CD8-positive, alpha-beta T cell (primary cell): ENCODE measurements at places on chromosomes 16 and 17. TPM values are rescaled to one million over a fixed set of nuclear protein-coding genes. Genes with fewer than 3 reads are reported as not detected.

Gene PTGES3L
- 0.81 TPM for total RNA-seq

Gene KRT25
- total RNA-seq = not detected

Gene CACNG5
- total RNA-seq = not detected

Gene MMP2
- total RNA-seq = not detected

Gene PRR29
- 0.24 TPM for total RNA-seq

Gene IL34
- total RNA-seq = 0.84 TPM

Gene AATK
- total RNA-seq = 0.72 TPM

Gene CNTNAP1
- 1.6 TPM for total RNA-seq

Gene GP1BA
- total RNA-seq = not detected

Gene NPIPB9
- 3.3 TPM for total RNA-seq

Gene CDK5R1
- total RNA-seq = 5.6 TPM

Gene SLC4A1
- total RNA-seq = not detected

Gene ODAD4
- total RNA-seq = 1.1 TPM

Gene TBC1D3
- not detected for total RNA-seq

Gene NOG
- total RNA-seq = 6.8 TPM

Gene IRX6
- total RNA-seq = not detected

Gene MT1M
- not detected for total RNA-seq

Gene CSH2
- total RNA-seq = not detected

Gene TM4SF5
- total RNA-seq = not detected

Gene MTHFSD
- 6.2 TPM for total RNA-seq

Gene RASD1
- 2.9 TPM for total RNA-seq

Gene CDH13
- not detected for total RNA-seq

Gene LRRC36
- not detected for total RNA-seq

Gene KRT32
- not detected for total RNA-seq

Gene ITGAD
- total RNA-seq = 0.16 TPM

Gene SYCE1L
- total RNA-seq = 11.5 TPM

Gene SYNGR3
- total RNA-seq = 6.6 TPM

Gene JPH3
- total RNA-seq = not detected

Gene MT1E
- 3.0 TPM for total RNA-seq
